Hepatocyte (in vitro differentiated cells): ENCODE measurements at places on chromosomes 3 and 15.
A peak's percentile ranks its signal among the peaks of the same experiment; 100 is the strongest.

DNA sequence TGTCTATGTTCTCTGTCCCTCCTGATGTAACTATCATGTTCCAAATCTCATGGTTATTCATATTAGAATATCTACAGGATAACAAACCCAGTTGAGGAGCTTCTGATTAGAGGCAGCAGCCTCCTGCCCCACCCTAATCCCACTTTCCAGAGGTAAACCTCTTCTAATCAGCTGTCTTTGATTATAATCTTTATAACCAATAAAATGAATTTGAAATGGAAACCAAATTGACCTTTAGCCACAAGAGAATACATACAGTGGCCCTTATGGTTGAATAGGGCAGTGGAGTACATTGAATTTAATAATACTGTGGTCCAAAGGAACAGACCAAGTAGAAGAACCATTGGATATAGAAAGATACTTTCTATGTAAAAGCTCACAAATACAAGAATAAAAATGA lies 281.3 kb upstream of the UMPS start:
- DNase-seq, result no peak

DNA sequence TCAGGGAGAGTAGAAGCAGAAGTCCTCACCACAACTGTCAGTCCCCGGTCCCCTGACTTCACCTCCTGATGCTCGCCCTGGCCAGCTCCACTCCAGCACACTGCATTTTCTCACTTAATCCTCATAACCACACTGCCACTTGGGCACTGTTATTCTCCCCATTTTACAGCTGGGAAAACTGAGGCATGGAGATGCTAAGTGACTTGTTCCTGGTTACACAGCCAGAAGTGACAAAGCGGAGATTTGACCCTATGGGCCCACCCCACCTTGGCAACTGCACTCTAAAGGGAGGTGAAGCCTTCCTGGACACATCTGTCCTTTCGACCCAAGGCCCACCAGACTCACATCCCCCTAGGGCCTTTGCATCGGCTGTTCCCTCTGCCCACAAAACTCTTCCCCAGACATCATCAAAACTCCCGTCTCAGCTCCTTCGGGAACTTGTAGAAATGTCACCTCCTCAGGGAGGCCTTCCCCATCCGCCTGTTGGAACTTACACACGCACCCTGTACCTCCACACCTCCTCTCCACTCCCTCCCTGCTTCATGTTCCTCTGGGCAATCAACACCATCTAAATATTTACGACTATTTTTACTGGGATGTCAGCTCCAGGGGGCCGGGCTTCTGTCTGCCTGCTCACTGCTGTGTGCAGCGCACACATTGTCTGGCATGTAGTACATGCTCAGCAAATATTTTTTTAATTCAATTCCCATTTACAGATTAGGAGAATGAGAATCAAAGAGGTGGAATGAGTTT lies 3.1 kb downstream of the GRIP2 start:
- no peak for DNase-seq

- DNase-seq, result no peak
These were observed 145.3 kb downstream of the CNTN3 start for GRCh38 chr3:74469151-74469550.

DNA sequence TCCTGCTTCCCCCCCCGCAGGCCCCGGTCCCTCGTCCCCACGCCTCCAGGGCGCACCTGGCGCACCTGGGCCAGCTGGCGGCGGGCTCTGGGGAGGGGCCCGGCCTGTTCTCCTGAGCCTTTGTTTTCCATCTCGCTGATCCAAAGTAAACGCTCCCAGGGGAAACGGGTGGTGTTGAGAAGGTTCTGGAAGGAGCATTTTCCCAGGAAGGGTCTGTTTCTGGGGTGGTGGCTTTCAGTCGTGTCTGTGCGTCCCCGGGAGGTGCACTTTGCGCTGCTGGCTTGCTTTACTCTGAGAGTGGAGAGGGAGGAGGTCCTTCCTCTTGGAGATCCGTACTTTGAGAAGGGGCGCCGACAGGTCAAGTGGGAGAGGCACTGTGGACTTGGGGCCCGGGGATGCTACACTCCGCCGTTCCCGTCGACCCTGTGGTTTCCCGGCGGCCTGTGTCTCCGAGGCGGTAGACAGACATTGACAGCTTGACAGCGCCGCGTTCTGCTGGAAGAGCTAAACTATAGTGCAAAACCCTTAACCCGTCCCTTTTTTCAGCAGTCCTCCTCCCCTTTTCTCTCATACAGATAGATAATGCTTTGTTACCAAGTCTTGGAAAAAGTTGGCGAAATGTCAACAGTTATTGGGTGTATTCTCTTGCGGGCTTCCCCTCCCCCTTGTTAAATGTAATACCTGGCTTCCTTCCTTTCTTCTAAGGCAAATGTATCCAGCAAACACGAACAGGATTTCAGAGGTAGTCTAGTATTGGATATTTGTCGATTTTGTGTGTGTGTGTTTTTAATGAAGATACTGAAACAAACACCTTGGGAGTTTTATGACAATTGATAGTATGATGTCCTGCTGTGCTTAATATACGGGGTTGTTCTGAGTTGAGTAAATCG lies 6.5 kb downstream of the TPM1 start:
- peak; percentile 70 for DNase-seq

DNA sequence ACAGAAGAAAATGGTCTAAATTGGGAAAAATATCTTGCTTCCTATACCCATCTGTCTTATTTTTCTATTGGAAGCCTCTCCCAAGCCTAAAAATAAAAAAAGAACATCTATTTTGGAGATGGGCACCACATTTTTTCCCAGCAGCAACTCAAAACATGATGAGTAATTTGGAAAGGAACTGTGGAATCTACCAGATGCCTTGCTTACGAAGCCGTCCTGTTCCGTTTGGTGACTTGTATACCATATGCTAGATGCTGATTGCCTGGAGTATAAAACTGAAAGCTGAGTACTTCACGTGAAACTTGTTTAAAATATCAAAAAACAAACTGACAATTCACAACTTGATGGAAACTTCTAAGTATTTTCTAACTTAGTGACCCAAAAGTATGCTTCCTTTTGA lies 491.0 kb downstream of the ROBO2 start:
- no peak for DNase-seq

- DNase-seq, result no peak
These were observed 12.5 kb upstream of the B3GALNT1 start for GRCh38 chr3:161117646-161118045.

GRCh38 chr15:98281130-98281529 lies 320.6 kb downstream of the ARRDC4 start:
- no peak for DNase-seq

DNA sequence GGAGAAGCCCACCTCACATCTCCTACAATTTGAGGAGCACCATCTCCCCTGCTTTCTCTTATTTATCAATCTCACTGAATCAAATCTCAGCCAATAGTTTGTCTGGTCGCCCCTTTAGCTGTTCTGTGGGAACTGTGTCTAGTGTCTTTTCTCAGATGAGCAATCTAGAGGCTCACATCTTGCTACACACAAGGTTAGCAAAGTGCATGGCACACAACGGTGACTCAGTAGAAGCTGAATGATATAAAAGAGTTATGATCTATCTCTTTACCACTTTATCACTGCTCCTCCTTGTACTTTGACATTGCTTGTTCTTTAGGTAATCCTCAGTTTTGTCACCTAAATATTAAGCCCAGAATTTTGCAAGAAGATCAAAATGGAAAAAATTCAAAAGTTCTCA lies 16.8 kb upstream of the COLQ start:
- no peak for DNase-seq

DNA sequence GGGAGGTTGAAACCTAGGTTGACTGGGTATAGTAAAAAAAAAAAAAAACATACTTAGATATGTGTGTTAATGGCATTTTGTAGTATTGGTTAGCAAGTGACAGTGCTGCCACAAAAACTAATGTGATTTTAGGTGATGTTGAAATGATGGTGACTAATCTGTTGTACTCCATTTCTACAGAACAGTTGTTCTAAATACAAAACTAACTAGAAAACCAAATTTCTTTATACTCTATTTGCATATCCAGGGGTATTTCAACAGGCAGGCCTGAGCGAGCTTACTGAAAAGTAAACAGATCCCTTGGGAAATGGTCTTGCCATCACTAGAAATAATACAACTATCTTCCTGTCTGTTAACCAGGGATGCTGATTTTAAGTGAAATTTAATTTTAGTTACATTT lies 20.5 kb downstream of the TSC22D2 start:
- DNase-seq, result no peak

- no peak for DNase-seq
These were observed 405.4 kb downstream of the FEZF2 start for GRCh38 chr3:61967937-61968336.

DNA sequence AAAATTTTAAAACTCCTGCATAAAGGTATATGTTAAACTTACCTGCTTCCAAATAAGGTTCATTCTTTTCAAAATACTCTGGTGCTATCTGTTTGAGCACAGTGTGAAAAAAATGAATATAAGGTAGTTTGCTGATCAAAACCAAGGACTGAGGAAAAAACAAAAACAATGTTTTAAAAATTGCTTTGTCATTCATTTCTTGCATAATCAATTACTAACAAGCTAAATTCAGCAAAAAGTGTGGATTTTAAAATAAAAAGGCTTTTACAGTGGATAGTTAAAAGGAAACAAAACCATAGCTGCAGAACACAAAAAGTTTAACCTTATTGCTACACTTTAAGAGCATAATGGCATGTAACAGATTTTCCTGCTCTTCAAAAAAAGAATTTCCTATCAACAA lies 31.5 kb downstream of the DENND6A start:
- no peak for DNase-seq

DNA sequence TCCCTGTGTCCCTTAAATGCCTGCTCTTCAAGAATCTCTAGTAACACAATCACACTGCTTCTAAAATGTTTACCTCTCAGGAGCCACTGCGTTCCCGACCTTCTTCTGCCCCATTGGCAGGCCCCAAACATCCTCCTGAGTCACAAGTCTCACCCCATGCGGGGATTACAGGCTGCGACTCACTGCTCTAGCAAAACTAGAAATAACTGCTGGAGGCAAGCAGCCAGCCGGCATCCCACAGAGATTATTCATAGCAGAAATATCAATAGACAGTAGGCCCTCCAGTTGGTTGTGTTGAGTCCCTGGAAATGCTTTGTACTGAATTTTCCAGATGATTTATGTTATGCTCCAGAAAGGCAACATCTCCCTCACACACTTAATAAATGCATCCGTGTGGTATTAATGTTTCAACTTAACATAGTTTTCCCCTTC lies 64.8 kb downstream of the RFTN1 start:
- DNase-seq, result peak; percentile 47

- DNase-seq, result no peak
These were observed 17.2 kb downstream of the IMPG2 start for GRCh38 chr3:101303089-101303731.

DNA sequence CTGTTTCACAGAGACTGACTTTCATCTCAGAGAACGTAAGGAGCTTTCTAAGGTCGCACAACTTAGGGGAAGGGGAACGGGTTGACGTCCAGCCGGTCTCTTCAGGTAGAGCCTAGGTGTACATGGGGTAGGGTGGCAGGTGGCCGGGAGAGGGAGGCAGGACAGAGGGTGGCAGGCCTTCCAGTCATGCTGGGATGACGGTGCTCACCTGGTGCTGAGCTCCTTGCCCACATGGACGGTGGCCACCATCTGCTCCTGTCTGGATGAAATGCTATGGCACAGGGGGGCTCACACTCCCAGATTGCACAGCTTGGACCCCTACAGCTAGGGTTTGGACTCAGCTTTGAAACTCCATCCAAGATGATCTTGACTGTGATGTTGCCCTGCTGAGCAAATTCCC lies 144.5 kb downstream of the ATP10A start:
- no peak for DNase-seq

DNA sequence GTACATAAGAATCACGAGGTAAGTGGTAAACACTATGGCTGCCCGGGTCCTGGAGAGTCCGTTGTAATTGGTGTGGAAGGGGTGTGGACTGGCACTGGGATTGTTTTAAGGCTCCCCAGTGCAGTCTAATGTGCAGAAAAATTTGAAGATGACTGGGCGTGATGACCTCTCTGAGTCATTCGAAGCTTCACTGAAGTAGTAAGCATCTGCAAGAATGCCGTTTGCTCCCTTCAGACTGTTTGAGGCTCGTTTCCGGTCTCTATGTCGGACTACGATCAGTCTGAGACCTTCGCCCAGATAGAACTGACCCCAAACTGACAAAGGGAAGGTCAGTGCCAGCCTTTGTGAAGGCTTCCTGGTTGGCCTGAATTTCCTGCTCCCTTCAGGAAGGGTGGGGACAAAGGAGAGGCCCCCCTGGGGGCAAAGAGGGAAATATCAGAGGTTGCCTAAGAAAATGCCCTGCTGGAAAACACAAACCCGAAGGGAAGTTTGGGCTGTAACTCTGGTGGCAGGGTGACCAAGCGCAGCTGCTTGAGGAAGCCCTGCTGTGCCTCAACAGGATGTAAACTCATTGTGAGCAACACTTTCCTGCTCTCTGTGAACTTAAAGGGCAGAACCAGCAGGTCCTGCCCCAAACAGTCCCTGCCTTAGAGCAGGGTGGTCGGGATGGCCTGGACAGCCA lies 34.6 kb downstream of the BTD start:
- DNase-seq, result no peak

DNA sequence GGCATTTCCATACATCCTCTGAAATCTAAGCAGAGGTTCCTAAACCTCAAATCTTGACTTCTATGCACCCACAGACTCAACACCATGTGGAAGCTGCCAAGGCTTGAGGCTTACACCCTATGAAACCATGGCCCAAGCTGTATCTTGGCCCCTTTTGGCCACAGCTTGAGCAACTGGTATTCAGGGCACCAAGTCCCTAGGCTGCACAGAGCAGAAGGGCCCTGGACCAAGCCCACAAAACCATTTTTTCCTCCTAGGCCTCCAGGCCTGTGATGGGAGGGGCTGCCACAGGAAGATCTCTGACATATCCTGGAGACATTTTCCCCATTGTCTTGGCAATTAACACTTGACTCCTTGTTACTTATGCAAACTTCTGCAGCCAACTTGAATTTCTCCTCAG lies 54.4 kb upstream of the IL12A start:
- DNase-seq, result no peak

- no peak for DNase-seq
These were observed 327.1 kb upstream of the GOLIM4 start for GRCh38 chr3:168422843-168423242.

GRCh38 chr15:87349181-87349580 lies 907.4 kb downstream of the NTRK3 start:
- DNase-seq, result no peak

DNA sequence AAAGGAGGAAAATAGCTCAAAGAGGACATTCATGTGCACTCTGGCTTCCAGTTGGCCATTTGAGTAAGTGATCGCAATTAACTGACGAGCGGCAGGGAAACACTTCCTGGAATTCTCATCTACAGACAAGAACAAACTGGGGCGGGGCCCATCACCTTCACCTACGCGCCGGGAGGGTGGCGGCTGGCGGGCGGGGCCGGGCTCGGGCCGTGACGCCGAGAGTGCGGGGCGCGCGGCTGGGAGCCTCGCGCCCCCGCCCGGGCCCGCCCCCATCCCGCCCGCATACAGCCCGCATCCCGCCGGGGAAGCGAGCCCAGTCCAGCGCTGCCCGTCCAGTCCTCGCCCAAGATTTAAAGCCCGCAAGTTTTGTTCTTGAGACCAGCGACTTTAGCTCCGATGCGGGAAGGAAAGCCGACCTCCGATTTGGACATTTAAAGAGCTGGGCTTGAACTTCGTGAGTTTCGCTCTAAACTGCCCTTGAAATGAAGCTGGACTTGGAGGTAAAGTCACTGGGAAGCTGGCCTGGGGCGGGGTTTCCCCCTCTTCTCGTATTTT lies at the start of gene B3GNT5:
Gene B3GNT5, plus strand, starts transcription at position 281 of the 555 bp plus-strand sequence. CDS start 16,546 bp downstream, outside the sequence.
- DNase-seq, result peak; percentile 92
